HCT116 (cell line): ENCODE measurements at places on chromosomes 11 and 22. TPM values are rescaled to one million over a fixed set of nuclear protein-coding genes. Genes with fewer than 3 reads are reported as not detected.
A peak's percentile ranks its signal among the peaks of the same experiment; 100 is the strongest.

DNA sequence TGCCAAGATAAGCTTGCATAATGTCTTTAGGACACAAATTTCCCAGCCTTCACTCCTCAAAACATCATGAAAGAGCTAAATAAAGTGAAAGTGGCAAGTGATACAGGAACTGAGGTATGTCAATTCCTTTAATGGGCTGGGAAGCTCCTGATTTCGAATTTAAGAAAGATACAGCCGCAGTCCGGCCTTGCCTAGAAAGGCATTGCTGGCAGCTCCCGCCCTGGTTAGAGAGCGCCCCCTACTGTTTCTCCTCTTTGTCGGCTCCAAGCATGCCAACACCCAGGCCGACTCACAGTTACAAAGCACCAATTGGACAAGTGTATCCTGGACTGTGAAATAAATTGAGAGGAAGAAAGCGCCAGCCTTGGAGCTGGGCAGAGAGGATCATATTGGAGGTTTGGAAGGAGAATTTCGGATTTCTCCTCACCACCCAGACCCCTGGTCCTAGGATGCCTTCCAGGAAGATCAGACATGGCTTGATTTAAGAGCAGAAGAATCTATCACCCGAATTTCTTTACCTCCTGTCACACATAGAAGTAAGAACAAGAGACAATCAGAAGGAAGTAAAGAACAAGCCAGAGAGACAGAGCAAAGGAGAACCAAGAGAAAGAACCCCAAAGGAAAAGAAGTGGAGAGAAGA lies 84.0 kb downstream of the FAM76B start:
- peak; percentile 82 for DNase-seq

The SMIM35 gene
- not detected for total RNA-seq

GRCh38 chr11:94794287-94795168 lies 26.4 kb downstream of the AMOTL1 start:
- DNase-seq, result peak; percentile 82

GRCh38 chr11:64083398-64084080 lies 47.8 kb downstream of the FLRT1 start:
- no peak for DNase-seq

The TESMIN gene
- 24.8 TPM for total RNA-seq

- no peak for DNase-seq
Observed at GRCh38 chr11:32479291-32479690, 44.0 kb upstream of the WT1 start.

DNA sequence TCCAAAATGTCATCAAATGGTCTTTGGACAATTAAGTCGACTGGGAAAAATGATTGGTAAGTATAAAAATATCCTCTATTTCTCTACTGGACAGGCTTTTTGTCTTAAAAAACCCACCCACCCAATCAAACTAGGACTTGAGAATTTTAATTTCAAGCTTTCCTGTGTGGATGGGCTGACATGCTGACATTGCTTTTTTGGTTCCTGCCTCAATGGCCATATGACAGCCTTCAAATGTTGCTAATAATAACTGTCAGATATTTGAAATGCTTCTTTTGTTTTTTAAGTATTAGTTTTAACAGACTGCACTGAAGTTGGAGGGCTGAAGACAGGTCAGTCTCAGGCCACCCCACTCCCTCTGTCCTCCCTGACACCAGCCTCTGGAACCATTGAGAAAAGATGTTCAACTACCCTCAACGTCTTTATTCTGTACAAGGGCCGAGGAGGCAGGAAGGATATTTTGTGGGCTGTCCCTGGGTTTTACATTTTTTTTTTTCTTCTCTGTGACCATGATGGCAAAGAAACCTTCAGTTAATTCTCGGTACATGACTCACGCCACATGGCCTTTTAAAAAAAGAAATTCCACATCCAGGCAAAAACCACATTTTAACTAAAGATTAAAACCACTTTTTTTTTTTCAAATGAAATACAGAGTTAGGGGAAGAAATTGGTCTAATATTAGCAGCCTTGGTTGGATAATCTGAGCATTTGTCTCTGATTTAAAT lies 130.4 kb downstream of the SLC1A2 start:
- no peak for DNase-seq

GRCh38 chr11:114298710-114299109 lies 2.5 kb downstream of the NNMT start:
- no peak for DNase-seq

DNA sequence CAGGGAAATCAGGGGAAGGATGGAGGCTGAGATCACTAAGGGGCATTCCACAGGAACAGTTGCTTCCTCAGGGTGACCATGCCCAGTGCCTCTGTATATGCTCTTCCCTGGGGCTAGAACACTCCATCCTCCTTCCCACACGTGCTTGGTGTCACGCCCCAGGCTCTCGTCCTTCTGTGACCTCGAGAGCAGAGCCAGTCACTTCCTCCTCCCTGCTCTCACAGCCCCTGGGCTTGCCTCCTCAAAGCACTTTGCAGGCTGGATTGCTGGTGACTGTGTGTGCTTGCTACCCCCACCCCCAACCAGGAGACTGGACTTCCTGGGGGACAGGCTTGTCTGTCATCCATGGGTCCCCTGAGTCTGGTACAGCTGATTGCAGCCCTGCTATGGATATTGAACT lies 56.5 kb upstream of the AMPD3 start:
- DNase-seq, result no peak

The MRGPRE gene
- not detected for total RNA-seq

GRCh38 chr11:1204381-1205101 lies 18.3 kb upstream of the MUC5B start:
- no peak for DNase-seq

- DNase-seq, result no peak
Observed at GRCh38 chr11:62075438-62075837, 48.4 kb upstream of the INCENP start.

- no peak for DNase-seq
Observed at GRCh38 chr22:25942856-25943411, 200.9 kb downstream of the MYO18B start.

The OR52A1 gene
- not detected for total RNA-seq

The PTGDR2 gene
- total RNA-seq, result 0.12 TPM

The OR52H1 gene
- total RNA-seq, result not detected

DNA sequence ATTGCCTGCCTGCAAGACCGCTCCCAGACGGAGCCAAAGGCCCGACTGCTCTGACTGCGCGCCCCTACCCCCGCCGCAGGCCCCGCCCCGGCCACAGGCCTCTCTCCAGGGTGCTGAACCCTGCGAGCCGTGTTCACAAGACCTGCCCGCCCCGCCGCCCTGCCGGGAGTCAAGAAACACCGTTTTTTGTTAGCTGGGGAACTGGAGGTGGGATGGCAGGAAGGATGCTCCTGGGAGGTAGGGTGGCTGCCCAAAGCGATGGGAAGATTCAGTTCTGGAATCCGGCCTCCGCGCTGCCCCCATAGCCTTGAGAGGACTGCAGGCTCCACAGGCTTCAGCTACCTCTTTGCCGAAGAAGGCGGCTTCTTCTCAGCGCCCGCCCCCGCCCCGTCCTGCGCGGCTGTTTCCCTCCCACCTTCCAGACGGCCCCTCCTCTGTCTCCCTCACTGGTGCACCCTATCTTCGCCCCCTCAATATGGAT lies 2.7 kb upstream of the PDE2A start:
- no peak for DNase-seq

GRCh38 chr11:59192446-59193020 lies 20.2 kb downstream of the MPEG1 start:
- DNase-seq, result no peak

The C11orf16 gene
- total RNA-seq, result not detected

- no peak for DNase-seq
Observed at GRCh38 chr11:45777127-45777969, 27.6 kb upstream of the SLC35C1 start.

DNA sequence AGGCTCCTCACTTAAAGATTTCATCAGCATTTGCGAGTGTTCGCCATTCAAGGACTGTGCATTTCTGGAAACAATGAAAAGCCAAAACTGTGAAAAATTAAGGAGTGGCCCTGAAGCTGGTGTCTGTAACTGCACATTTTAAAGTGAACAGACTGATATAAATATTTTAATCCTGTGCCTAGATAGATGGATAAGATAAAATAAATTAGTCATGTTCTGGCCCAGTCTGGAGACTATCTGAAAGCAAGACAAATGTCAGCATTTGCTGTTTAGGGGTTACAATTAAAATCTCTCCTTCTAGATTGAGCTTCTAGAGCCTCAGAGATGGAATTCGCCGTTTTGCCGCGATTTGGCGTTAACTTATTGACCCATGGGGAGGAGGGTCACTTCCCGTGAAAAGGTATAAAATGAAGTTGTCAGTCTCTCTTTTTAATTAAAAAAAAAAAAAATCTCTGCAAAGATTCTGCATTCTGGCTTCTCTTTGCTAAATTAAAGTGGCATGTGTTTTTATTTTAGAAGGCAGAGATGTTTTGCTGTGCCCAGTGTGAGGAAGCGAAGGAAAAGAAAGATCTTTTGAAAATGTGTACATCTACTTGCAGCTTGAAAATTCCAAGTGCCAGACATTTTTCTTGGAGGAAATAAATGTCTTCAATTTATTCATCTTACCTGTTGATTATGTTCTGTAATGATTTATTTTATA lies 79.7 kb upstream of the WNT7B start:
- no peak for DNase-seq

The CD3D gene
- 1.0 TPM for total RNA-seq

DNA sequence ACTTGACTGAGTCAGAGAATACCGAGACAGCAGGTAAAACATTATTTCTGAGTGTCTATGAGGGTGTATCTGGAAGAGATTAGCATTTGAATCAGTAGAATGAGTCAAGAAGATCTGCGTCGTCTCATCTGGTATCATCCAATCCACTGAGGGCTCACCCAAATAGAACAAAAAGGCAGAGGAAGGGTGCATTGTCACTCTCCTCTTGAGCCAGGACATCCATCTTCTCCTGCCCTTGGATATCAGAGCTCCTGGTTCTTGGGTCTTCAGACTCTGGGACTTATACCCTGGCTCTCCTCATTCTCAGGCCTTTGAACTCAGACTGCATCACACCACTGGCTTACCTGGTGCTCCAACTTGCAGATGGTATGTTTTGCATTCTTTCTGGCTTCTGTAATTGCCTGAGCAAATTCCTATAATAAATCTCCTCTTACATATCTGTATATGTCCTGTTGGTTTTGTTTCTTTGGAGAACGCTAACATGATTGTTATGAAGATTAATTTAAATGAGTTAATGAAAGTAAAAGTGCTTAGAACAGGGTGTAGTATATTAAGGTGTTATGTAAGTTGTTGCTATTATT lies 49.3 kb downstream of the ME3 start:
- DNase-seq, result no peak

GRCh38 chr11:69822676-69823494 lies 3.7 kb upstream of the FGF3 start:
- no peak for DNase-seq

The GAL3ST3 gene
- not detected for total RNA-seq

DNA sequence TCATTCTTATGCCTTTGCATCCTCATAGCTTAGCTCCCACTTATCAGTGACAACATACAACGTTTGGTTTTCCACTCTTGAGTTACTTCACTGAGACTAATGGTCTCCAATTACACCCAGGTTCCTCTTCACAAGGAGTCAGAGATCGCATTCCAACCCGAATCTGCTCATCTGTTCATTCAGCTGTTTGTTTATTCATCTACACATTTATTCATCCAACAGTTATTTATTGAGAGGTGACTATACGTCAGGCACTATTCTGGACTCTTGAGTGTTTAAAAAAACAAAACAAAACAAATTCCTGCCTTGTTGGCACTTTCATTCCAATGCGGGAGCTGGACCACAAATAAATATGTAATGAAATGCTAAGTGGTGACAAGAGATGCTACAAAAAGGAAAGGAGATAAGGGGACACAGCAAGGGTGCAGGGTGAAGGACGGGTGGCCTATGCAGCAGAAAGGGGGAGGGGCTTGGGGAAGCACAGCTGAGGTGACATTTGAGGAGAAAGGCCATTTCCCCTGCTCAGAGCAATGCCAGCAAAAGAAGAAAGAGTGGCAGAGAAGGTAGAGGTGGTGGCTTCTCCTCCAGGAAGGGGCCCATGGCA lies 393.8 kb upstream of the SYN3 start:
- no peak for DNase-seq

The DGCR6 gene
- total RNA-seq, result 4.6 TPM

- DNase-seq, result no peak
Observed at GRCh38 chr22:29197096-29197495, 8.6 kb upstream of the EMID1 start.

The XRCC6 gene
- 588 TPM for total RNA-seq

DNA sequence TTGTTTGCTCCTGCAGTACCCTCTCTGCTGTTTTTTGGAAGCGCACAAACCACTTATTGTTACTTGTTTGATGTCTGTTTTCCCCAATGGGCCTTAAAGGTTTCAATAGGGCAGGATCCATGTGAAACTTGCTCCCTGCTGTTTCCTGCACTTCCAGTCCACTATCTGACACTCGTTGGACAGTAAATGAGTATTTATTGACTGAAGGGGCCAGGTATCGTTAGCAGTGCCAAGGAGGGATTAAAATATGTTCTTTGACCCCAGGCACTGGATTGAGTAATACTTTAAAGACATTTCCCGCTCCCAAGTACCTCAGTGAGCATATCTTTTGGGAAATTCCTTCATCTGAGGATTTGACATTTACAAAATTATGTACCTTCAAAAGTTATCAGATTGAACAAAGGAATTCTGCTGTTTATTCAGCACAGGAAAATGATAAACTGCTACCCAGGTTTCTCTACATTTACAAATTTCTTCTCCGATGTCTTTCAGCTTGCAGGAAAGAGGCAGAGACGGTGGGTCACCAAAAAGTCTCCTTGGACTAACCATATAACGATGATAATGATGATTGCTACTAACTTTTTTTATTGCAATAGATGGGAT lies 23.3 kb upstream of the OR9Q2 start:
- DNase-seq, result no peak

GRCh38 chr11:130156108-130157022 lies 3.2 kb upstream of the ST14 start:
- DNase-seq, result no peak

- DNase-seq, result no peak
Observed at GRCh38 chr11:69295079-69295994, 1.4 kb downstream of the MYEOV start.

DNA sequence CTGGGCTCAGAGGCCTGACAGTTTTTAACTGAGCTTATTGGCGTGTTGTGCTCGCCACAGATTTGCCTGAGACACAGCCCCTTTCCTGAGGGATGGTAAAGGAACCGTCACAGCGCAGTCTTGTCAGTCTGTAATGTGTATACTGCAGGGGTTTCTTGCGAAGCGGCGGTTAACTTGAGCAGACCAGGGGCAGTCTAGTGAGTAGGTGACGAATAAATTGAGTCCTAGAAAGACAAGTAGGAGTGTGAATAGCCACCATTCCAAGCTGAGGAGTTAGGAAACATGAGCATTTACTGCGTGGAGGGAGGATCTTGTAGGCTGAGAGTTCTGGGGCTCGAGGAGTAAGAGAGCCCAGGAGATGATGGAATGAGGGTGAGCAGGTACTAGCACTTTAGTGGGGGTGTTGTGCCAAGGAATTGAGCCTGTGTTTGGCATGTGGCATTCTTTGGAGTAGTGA lies 1.4 kb downstream of the MED15 start:
- DNase-seq, result no peak

The APOL6 gene
- 0.84 TPM for total RNA-seq

DNA sequence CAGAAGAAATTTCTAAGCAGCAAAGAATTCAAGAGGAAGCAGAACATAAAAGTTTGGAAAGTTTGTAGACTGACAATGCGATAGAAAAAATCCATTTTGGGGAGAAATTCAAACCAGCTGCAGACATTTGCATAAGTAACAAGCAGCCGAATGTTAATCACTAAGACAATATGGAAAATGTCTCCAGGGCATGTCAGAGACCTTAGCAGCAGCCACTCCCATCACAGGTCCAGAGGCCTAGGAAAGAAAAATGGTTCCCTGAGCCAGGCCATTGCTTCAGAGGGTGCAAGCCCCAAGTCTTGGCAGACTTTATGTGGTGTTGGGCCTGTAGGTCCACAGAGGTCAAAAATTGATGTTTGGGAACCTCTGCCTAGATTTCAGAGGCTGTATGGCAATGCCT lies 155.4 kb downstream of the NELL1 start:
- no peak for DNase-seq
